ENCODE measurements at places on chromosomes 3 and 15.

DNA sequence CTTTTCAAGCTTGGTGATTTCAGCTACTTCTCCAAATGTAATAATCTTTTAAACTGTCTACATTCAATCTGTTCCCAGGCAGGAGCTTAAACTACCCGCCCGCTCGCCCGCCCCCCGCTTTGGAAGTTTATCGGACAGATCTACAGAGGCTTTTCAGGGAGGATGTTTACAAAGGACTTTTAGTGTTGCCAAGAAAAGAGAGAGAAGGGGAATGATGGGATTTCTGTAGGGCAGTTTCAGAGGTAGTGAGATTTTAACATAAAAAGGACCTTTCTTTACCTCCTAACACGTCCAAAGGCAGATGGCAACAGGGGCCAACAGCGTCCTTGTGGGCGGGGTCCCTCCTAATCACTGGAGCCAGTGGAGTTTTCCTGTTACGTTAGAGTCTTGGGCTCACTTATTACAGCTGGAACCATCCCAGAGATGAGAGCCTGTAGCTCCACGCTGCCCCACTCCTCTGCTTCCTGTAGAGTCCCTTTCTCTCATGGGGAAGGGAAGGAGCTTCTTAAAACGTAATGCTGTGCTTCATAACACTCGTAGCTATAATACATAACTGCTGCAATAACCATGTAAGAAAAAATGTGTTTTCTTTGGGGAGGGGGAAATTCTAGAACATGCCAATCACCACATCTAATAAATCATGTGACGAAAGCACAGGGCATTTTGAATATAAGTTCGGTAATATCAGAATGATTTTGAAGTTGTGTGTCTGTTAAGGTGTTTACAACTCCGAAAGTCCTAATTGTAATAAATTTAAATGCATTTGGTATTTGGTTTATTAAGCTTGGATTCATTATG is 30.9 kb downstream of the HES1 start:
- no peak for DNase-seq

DNA sequence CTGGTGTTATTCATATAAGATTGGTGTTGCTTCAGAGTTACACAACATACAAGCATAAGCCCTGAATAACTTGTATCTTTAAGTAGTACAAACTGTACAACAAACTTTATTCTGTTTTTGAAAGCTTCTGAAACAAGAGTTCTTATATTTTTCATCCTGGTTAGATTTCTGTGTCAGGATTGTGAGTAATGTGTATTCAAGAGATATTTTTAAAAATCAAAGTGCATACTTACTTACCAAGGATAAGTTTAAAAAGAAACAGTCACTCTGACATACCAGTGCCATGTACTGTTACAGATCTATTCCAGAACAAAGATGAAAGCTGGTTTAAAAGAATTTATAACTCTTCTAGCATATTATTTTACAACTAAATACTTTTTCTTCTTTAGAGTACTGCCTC is 755.1 kb downstream of the ZPLD1 start:
- DNase-seq = no peak

DNA sequence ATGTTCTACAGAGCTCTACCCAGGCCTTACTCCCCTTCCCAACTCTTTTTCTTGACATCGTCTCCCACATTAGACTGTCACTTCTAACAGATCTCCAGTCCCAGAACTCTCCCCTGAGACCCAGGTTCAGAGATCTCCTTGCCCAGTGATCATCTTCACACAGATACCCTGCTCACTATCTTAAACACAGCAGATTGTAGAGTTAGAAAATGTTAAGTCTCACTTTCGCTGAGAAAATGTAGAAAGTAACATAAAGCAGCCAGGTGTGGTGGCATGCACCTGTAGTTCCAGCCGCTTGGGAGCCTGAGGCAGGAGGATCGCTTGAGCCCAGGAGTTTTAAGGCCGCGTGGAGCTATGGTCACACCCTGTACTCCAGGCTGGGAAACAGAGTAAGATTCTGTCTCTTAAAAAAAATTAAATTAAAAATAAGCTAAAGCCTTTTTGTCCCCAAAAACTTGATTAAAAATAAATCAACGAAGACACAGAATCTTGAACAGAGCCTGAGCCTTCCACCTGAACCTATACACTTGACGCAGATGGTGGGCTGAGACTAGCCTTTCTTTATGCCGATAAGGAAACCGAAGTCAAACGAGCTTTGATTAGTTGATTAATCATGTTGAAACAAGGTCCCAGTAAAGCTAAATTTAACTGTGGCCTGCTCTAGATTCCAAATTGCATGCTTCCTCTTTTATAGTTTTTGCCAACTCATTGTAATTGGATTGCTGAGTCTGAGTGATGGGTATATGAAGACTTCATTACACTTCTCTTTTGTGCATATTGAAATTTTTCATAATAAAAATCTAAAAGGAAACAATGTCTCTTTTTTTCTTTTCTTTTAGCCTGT is 31.3 kb upstream of the BLM start:
- no peak for DNase-seq

DNA sequence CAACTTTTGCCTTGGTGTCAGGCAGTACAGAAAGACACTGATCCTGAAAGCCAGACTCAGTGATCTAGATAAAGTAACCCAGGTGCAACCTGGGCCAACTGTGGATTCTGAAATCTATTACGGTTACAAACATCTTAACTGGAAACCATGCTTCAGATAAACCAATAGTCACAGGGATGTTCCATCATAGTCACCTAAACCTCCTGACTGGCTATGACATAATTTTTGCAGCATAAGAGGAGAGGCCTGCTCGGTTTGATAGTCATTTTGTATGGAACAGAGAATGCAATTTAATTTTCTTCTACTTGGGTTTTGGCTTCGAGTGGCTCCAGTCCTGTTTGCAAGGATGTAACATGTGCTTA is 3.7 kb downstream of the SLCO3A1 start:
- DNase-seq = no peak

DNA sequence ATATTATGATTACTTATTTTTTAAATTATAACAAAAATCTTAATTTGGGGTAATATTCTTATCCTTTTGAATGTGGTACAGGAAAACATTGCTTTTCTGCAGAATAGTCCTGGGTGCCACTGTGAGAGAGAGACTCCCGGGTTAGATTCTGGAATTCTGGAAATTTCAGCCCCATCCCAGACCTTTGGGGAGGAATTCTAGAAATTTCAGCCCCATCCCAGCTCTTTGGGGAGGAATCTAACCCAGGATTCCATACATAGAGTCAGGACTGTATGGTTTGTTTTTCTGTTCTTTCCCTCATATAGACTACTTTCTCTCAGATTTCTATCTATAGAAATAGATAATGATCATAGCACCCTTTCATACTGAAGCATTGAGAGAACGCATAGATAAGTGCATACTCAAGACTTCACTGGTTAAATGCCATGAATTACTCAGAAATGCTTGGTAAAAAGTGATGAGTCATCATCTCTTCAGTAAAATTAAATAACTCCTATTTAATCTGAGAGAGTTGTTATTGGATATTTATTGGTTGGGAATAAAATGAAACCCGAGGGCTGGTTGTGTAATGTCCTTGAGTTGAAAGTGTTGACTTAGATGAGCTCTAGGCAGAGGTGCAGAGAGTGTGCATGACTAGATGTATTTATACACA is 8.3 kb downstream of the EIF2AK4 start:
- DNase-seq = no peak

DNA sequence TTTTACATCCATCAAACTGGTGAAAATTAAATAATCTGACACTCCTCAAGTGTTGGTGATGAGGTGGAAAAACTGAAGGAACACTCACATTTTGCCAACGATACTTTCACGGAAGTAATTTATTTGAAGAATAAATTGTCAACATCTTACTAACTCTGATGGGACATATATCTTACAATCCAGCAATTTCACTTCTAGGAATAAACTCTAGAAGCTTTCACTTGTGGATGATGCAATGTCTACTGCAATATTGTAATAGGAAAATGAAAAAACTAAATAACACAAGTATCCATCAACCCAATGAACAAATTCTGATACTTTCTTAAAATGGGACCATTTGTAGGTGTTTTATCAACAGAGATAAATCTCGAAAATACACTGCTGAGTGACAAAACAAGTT is 16.2 kb upstream of the LIPC start:
- no peak for DNase-seq

DNA sequence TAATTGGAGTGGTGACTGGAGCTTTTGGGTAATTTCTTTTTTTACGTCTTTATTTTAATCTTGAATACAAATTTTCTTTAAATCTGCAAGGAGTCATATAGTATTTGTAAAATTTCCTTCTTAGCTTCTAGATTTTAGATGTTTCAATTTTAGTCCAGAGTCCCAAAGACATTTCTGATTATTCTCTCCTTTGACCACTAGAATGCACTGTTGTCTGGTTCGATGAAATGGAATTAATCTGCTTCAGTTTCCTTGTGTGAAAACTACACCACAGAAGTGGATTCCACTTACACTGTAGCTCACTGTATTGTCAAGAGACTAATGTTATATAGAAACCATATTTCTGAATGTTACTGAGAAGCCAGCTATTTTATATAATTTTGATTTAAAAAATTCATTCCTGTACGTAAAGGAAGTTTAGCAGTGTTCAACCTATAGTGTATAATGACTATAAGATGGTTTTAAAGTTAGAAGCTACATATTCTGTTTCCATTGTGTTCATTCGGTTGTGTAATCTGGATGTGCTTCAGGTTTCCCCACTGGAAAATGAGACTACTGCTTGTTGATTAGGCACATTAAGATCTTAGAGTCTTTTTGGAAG is 6.1 kb downstream of the GRAMD1C start:
- peak; percentile 14 for DNase-seq

DNA sequence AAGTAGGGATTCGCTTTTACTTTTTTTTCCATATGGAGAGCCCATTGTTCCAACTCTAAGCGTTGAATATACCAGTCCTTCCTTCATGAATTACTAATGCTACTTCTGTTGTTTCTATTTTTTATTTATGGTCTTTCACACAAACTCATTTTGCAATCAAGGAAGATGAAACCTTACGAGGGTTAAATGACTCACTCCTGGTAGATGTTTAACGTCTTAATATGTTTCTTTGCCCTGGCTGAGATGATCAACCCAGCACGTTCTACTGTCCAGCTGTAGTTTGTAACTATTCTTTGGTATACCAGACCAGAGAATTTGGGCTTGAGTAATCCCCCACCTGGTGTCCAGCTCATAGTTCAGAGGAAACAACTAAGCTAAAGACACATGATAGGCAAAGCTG is 23.1 kb downstream of the CDCP1 start:
- no peak for DNase-seq

GRCh38 chr15:44662478-44663409 is 718 bp downstream of the SPG11 start:
- no peak for DNase-seq

DNA sequence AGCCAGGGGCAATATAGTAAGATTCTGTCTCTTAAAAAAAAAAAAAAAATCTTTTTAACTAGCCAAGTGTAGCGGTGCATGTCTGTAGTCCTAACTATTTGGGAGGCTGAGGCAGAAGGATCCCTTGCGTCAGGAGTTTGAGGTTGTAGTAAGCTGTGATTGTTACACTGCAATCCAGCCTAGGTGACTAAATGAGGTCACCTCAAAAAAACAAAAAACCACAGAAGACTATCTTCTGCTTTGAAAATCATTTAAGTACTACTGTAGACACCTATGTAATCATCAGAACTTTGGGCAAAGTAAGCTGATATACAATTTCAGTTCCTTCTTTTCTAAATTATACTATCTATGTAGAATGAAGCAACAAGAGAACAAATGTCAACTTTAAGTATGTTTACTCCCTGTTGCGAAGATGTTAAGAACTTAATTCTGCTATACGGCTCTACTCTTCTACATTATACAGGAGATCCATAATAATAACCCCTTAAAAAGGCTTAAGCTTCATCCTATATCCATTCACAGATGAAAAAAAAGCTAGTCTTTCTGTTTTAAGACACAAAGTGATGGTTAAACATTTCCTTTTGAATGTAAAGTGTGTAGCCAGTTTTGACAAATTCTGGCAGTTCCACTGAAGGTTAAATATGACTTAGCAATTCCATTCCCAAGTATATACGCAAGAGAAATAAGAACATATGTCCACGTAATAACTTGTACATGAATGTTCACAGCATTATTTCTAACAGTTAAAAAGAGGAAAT is 15.2 kb downstream of the DAZL start:
- no peak for DNase-seq

DNA sequence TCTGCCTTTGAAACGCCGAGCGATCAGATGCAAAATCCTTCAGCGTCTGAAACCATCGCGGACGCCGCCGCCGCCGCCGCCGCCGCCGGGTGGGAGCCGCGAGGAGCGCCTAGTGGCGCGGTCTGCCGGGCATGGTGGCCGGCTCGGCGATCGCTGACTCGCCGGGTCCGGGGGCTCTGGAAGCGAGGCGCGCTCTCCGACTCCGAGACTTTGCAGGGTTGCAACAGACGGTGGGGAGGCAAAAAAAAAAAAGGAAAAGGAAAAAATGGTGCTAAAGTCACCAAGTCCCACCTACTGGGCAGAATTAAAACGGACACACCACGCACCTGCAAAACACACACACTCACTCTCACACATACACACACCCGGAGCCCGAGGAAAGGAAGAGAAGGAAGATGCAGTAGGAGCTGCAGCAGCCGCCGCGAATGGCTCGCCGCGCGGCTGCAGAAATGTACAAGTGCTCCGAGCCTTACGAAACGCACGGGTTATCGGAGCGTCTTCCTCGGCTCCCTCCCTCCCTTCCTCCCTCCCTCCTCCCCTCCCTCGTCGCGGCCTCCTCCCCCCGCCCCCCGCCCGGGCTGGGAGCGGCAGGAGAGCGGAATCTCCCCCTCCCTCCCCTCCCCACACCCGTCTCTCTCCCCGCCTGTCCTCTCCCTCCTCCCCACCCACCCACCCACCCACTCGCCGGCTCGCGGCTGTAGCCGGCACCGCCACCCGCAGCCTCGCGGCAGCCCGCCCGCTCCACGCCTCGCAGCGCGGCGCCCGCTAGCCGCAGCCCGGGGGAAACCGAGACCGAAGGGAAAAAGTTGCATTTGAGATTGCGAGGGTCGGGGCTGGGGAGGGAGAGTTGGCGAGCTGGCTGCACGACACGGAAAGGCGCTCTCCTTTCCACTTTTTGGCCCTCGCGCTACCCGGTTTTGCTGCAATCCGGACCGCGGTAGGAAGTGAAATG is at the start of gene NTRK3:
Gene NTRK3, minus strand, starts transcription at position 461 of the 952 bp plus-strand sequence. CDS start 586 bp downstream, outside the sequence.
- no peak for DNase-seq

DNA sequence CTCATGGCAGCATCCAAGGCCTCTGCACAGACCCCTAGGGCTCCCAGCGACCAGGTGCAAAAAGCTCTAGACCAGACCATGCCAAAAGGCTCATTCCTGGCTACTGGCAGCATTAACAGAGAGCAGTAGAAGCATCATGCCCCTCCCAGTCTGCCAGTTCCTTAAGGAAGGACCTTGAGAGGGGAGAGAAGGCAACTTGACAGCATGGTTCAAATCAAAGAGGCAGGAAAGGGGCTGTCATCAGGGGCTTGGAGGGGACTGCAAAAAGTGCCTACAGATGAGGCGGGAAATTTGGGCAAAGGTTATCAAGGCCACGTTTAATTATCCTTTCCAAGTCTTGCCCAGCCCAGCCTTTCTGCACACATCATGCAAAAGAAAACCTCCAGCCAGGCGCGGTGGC is 64.7 kb downstream of the SSUH2 start:
- no peak for DNase-seq

Measured in NCI-H446 treated with DMSO at 0.1 percent for 48 hours (cell line).